ENCODE measurements at places on chromosomes 3 and 15.

DNA sequence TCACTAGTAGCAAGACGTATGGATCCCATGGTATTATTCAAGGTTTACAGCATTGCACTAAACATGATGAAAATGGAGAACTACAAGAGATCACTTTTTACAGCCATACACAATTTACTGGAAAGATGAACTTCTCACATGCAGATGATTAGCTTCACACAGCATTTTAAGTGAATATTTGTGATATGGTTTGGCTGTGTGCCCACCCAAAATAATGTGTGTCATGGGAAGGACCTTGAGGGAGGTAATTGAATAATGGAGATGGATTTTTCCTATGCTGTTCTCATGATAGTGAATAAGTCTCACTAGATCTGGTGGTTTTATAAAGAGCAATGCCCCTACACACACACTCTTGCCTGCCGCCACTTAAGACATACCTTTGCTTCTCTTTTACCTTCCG is 662.0 kb upstream of the CCDC54 start:
- no peak for DNase-seq

DNA sequence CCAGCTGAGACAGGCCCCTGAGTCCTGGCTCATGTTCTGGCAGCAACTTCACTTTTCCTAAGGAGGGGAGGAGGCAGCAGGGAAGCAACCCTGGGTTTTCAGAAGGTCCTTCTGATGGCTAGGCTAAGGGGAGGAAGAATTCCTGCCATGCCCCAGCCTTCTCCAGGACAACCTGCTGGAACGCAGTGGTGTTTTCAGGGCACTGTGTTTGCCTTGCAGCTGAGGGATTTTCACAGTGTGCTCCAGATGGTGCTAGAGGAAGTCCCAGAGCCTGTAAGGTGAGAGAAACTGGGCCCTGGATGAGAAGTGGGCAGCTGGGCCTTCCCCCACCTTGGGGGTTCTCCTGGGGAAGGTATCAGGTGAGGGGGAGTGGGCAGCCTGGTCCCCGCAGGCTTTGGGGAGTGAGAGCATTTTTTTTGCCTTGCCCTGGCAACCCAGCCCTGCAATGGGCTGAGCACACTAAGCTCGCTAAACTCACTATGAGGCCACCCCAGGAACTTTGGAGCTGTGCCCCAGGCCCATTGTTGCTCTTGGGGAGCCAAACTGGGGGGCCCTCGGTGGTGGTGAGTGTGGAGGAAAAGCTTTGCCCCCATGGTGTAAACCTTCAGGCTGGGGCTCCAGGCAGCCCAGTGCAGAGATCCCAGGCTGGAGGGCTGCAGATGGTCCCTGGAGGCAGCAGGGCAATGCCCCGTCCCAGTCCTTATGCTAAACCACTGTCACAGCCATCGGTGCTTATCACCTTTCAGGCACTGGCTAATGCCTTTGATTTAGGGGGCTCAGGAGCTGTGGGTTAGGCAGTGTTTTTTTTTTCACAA is 41.1 kb downstream of the ACAA1 start:
- no peak for DNase-seq

GRCh38 chr15:97009031-97009431 is 678.5 kb downstream of the NR2F2 start:
- no peak for DNase-seq

DNA sequence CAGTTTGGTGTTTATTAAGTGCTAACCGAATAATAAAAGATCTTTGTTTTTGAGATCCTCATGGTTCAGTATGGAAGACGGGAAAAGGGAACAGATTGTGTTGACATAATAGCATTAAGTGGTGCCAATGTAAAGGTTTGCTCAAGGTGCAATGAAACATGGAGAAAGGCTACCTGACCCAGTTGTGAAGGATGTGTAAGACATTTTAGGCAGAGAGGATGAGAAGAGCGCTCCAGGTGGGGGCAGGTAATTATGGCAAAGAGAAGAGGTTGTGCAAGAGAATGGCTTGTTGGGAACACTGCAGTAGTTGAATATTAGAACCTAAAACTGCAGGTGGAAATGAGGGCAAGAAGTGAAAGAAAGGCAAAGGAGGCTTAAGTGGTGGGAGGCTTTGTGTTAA is 140.8 kb downstream of the DIPK2A start:
- no peak for DNase-seq

DNA sequence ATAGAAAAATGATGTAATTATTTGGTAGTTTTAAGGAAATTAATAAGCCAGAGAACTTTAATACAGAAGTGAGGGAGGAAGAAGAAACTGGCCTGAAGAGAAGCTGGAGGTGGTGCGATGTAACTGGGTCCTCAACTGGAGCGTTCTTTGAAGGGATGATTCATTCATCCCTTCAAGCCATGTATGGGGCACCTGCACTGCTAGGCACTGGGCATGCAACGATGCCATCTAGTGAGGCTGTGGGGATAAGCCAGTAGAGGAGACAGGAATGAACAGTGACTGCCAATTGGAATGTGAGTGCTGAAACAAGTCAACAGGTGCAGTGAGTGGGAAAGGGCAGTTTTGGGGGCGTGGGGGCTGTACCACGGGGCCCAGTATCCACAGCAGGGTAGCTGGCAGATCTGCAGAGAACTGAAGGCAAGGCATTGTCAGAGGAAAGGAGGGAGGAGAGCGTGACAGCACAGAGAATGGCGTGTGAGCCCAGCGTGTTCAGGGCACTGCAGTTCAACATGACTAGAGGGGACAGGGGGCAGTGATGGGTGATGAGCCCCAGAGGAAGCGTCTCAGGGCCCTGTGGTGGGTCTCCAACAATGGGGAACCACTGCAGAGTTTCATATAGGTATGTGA is 3.8 kb upstream of the KIF23 start:
- no peak for DNase-seq

DNA sequence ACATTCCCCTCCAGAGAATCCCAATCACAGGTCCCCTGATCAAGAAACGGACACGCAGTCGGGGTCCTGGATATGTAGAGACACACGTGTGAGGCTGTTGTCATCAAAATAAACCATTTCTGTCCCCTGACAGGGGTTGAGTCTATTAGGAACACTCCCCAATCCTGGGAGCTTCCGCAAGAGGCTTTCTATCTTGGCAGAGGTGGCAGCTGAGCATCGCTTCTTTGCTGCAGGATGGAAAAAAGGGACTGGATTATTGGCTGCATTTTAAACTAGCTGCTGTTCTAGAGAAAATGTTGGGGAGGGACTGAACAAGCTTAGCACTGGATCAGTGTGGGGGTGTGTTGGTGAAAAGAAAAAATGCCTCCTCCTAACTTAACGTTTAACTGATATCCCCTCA is 2.5 kb upstream of the CNTN4 start:
- DNase-seq, result no peak

GRCh38 chr15:39195961-39196486 is 384.9 kb upstream of the THBS1 start:
- DNase-seq, result no peak

DNA sequence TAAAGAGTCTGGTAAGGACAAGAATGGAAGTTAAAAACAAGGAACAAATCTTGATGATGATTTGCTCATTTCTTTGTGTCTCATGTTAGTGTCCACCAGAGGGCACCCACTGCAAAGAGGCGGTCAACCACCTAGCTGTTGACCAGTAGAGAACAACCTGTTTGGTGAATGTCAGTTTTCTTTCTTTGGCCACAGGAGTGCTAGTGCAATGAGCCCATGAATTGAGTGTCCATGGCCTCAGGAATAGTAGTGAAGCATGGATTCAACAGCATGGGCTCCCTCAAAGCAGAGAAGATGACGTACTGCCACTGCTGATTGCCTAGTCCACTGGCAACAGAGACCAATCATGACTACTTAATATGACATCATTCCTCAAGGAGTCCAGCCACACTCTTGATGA is 10.7 kb upstream of the CNTN6 start:
- DNase-seq, result peak; percentile 7

DNA sequence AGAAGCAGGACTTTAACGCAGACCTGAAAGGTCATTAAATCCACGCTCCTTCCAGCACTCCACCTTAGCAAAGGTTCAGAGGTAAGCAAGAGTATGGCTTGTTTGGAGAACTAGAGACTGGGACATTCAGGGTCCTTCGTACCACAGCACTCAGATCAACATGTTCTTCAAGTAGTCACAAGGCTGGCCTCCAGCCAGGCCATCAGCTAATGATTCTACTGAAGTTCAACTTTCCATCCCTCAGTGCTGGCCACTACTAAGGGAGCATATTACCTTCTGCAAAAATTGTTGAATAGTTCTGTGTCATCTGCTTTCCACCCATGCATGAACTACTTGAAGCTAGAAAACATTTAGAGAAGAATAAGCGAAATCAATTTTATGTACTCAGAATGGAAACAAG is 17.6 kb downstream of the CD200R1L start:
- no peak for DNase-seq

DNA sequence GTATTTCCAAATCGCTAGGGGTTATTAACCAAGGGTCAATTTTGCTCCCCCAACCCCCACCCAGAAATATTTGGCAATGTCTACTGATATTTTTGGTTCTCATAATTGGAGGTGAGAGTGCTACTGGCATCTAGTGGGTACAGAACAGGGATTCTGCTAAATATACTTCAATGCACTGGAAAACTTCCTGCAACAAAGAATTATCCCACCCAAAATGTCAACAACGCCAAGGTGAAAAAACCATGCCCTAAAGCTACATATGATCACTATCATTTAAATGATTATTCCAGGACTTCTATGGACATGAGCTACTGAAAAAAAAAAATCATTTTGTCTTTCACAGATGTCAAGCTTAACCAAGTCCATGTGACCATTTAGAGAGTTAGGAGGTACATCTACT is 867.9 kb downstream of the FHIT start:
- no peak for DNase-seq

- DNase-seq, result no peak
Observed at GRCh38 chr15:77497110-77497737, 76.5 kb downstream of the HMG20A start.

DNA sequence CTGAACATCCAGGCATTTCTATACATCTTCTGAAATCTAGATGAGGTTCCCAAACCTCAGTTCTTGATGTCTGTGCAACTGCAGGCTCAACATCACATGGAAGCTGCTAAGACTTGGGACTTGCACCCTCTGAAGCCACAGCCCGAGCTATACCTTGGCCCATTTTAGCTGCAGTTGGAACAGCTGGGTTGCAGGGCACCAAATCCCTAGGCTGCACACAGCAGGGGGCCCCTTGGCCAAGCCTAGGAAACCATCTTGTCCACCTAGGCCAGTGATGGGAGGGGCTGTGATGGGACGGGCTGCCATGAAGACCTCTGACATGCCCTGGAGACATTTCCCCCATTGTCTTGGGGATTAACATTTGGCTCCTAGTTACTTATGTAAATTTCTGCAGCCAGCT is 415.8 kb upstream of the SUCLG2 start:
- DNase-seq, result no peak

DNA sequence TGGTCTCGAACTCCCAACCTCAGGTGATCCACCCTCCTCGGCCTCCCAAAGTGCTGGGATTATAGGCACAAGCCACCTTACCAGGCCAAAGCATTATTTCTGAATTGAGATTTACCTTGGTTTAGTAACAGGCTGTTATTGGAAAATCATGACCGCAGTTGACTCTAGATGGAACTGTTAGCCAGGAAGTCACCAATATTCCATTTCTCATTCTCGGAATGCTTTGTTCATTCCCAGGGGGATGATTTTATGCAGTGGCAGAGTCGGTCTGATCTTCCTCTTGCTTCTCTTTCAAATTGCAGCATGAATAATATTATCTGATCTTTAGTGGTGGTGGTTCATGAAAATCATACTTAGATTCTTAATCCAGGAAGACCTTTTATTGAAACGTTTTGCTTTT is 195.5 kb upstream of the MBNL1 start:
- no peak for DNase-seq

GRCh38 chr3:56342475-56342874 is 125.8 kb downstream of the ERC2 start:
- no peak for DNase-seq

DNA sequence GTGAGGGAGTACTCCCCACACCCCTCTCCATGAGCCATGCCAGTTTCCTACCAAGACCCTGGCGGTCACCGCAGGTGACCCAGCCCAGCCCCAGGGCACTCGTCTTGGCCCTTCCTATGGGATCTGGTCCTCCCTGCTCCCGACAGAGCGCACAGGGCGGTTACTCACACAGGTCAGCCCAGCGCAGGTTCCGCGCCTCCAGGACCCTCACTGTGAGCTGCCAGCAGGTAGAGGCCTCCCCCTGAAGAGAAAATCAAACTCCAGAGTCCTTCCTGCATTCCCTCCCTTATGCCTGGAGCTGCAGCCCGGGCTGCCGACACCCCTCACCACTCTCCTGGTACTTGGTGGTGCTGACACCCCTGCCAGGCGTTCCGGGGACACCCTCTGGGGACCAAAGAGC is 6.9 kb downstream of the PLA2G4D start:
- DNase-seq, result no peak

DNA sequence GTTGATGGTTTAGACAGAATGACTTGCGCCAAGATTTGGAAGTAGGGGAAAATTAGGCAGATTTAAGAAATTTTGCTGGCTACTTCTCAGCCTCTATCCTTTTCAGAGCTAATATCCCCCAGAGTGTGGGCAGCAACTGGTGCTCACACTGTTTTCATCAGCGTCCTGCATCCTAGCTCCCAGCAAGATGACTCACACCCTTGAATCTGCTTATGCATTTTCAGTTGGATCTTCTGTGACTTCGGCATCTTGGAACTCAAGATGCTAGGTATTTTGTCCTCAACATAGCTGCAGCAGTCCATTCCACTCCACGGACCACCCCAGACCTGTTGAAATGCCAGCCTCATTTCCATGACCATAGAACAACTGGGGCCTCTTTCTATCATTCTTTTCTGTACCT is 336.1 kb upstream of the NR2F2 start:
- no peak for DNase-seq

GRCh38 chr15:96031426-96032110 is 298.9 kb upstream of the NR2F2 start:
- DNase-seq, result no peak

DNA sequence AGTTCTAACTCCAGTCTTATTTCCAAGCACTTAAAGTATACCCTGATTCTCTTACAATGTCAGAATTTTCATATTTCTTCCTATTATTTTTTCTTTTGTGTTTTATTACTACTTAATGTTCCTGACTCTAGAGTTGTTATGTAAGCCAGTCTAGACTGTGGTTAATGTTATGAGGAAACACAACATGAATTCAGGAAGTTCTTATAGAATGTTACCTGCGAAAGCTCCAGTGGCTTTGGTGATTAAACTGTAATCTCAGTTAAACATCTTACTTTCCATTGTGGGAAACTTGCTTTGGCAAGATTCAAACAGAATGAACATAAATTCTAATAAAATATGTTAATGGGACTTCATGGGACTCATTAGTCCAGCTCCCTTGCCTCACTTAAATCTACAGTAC is 36.6 kb upstream of the CHL1 start:
- DNase-seq, result no peak

DNA sequence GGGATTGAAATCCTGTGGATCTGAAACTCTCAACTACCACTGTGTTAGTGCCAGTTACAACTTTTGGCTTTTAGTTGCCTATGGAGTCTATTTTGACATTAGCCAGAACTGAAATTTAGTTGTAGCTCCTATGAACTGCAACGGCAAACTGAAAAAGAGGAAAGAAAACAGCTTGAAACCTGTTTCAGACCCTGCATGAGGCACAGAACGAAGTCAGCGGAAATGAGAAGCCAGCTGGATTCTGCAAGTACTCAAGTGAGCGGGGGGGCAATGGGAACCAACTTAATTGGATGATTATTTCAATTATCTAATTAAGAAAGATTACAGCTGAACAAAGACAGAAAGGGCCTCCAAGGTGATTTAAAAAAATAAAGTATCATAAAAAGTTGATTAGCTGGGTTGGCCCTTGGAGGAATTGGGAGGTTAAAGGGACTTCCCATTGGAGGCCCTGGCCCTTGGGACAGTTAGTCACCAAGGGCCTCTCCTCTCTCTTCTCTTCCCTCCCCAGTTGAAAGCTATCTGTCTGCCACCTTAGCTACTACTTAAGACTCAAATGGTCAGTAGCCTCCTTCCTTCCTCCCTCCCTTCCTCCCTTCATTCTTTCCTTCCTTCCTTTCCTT is 352.1 kb downstream of the SHQ1 start:
- DNase-seq, result no peak
